ENCODE measurements at places on chromosomes 6 and 20.

GRCh38 chr20:62945771-62946339, 6.7 kb upstream of the SLC17A9 start:
- no peak for DNase-seq

DNA sequence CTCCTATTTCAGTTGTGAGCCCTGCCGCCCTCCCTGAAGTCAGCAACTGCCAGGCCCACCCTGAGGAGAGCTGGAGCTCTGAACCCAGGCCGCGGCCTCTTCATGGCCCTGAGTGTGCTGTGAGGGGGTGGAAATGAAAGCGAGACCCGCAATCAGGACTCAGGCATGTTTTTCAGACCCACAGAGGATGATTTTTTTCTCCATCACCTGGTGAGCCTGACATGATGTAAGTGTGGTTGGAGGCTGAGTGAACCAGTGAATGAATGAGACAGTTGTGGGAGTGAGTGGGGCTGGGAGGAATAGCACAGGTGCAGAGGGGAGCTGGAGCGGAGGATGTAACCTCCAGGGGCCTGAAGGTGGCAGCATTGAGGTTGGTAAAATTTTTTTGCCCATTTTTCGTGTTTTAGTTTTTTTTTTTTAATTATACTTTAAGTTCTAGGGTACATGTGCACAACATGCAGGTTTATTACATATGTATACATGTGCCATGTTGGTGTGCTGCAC, 18.3 kb downstream of the RAET1L start:
- DNase-seq: no peak

GRCh38 chr6:36962874-36963273, 8.3 kb downstream of the PI16 start:
- peak; percentile 76 for DNase-seq

DNA sequence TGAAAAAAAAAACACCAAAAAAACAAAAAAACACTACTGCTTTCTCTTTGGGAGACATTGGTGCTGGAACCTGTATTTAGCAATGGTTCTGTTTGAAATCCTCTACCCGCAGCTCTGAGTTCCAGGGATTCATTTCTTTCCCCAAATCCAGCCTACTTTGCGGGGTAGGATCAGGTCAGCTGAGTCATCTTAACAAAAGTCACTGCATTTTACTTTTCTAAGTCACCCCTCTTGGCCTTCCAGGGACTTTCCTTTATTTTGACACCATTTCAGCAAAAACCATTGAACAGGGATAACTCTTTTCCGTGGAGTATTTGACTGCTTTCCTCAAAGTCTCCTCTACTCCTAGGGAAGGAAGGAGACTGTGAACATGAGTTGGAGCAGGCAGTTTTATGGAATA, 837.6 kb downstream of the MAFB start:
- no peak for DNase-seq

All from GF-D8 (cell line).